ENCODE measurements at places on chromosomes 16 and 17.

- peak; percentile 2 for DNase-seq
Measured at GRCh38 chr17:79500745-79501618, 109.9 kb downstream of the RBFOX3 start.

DNA sequence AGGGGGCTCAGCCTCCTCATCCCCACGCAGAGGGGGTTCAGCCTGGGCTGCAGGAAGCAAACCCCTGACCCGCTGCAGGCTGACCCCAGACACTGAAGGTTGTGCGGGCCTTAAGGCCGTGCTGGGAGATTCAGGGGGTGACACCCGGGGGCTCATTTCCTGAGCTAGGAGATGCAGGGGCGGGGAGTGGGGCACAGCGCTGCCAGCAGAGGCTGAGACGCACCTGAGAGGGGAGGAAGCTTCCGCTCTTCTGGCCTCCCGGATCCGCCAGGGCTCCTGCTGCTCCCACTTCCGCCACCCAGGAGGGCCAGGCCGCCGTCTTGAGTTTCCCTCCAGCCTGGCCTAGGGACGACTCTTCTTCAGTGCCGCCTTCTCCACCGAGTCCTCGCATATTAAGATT lies 173.2 kb upstream of the FOXF1 start:
- DNase-seq = no peak

- DNase-seq = no peak
Measured at GRCh38 chr17:33328129-33328528, 35.0 kb upstream of the ASIC2 start.

- no peak for DNase-seq
Measured at GRCh38 chr16:70591615-70592014, 54.7 kb upstream of the IL34 start.

GRCh38 chr17:63142836-63143235 lies 176.8 kb downstream of the TANC2 start:
- DNase-seq = no peak

DNA sequence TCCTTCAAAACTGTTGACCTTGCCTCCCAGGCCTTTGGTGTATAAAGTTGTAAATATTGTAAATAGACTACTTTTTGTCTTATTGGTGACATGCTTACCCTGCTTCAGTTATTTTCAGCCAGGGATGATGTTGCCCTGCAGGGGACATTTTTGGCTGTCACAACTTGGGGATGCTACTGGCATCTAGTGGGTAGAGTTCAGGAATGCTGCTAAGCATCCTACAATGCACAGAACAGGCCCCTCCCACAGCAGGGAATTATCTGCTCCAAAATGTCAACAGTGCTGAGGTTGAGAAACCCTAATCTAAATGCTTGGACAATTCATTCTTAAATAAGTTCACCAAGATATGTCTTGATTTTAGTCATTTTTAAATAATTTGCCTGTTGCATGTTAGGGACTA lies 459.8 kb downstream of the PMP22 start:
- peak; percentile 29 for DNase-seq

- DNase-seq = no peak
Measured at GRCh38 chr16:9447699-9448098, 356.3 kb downstream of the HAPSTR1 start.

GRCh38 chr17:75590849-75591721 lies 3.5 kb downstream of the MYO15B start:
- DNase-seq = no peak

- DNase-seq = no peak
Measured at GRCh38 chr17:79843816-79844800, 4.9 kb upstream of the CBX4 start.

DNA sequence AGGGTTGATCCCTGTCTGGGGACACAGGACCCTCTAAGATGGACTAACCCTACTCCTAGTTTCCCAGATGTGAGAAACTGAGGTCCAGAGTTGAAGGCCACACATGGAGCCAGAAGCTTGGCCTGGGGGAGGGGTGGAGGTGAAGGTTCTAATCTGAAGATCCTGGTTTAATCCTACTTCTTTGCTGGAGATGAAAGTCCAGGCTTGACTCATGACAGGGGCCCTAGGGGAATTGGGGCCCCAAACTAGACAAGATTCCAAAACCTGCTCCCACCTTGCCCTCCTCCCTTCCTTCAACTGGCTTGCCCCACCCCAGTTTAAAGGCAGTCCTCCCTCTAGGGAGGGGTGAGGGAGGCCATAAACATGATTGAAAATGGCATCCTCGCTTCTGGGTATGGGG lies 21.6 kb downstream of the IGF2BP1 start:
- DNase-seq = no peak

DNA sequence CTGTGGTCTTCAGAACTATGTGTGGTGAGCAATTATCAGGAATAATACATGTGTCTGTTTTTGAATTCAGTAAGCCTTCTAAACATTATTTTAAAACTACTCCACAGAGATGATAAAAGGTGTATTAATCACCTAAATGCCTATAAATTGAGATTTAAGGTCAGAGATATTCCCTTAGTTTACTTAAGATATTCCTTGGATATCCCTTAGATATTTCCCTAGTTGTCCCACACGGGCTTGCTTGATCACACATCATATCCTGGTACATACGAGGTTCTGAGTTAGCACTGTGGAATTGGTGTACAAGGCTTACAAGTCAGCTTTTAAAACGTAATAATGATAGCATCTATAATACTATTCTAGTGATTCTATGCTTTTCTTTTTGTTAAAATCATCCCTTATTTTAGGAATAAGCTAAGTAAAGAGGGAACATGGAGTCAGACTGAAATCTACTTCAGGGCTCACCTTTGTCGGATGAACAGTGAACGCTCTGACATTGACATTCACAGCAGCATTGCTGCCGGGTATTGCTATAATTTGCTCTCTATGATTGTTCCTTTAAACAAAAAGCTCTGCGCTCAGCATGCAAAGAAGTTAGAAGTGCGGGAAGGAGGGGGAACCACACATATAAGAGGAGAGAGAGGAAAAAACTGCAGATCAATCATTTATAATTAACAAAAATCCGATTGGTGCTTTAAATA lies 136.5 kb downstream of the SKAP1 start:
- no peak for DNase-seq

GRCh38 chr17:35051579-35052240 lies 11.8 kb downstream of the RFFL start:
- peak; percentile 48 for DNase-seq

GRCh38 chr16:75024182-75024581 lies 25.4 kb downstream of the ZNRF1 start:
- no peak for DNase-seq

GRCh38 chr16:11639008-11639562 lies 29.2 kb upstream of the SNN start:
- no peak for DNase-seq

GRCh38 chr17:1546292-1546922 lies 16.2 kb downstream of the PITPNA start:
- DNase-seq = no peak

DNA sequence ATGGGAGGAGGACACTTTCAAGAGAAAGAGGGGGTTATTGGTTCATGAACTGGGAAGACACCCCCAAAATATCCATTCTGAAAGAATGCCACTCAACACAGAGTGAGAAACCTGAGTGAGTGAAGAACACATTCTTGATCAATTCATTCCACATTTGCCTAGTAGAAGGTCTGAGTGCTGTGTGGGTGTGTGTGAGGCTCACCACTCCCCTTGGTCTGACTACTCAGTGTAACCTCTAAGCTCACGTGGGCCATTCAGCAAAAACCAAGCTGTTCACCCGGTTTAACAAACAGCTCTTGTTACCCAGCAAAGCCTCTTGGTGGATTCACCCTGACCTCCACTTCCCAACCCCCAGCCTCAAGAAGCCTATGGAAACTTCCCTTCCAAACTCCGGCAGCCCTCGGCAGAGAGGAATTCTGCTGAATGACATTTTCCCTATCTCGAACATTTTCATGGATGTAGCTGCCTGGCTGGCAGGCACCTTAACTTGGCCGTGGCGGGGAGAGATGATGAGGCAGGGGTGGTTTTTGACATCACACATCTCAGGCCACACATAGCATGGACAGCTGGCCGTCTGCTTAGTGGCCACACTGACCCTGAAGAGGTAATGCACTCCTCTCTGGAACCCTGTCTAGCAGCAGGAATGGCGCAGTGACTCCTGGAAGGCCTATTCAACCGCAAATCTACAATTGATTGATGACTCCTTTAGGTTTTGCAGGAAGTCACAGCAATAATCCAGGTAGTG lies 11.6 kb downstream of the ST6GALNAC1 start:
- no peak for DNase-seq

DNA sequence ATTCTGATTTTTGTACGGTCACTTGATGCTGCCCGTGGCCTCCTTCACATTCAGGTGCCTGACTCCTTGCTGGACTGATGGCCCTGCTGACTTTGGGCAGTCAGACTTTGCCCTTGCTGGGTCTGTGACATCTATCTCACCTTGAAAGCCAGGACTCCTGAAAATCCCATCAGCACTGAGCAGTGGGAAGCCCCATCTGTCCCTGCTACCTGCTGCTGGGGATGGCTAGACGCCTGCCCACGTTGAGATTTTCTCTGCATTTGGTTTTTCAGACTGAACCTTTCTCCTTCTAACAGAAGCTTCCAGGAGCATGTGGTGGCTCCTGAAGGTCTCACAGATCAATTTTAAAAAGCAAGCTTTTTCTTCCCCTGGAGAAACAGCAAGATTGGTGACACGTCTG lies 10.2 kb upstream of the ZNF18 start:
- DNase-seq = no peak

DNA sequence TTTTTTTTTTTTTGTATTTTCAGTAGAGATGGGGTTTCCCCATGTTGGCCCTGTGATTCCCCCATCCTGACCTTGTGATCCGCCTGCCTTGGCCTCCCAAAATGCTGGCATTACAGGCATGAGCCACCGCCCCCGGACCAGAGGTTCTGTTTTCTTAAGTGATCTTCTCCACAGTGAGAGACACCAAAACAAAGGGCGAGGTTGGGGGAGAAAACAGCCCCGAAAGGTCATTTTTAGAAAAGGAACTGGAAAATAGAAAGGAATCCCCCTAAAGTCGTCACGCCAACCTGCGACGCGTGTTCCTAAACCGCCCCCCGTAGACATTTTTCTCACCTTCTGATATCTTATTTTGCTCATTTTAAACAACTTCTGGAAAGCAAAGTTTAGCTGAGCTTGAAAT lies 6.1 kb upstream of the AXIN2 start:
- DNase-seq = no peak

Measured in MV-4-11 (cell line).